ENCODE measurements at places on chromosomes 1 and 21.

DNA sequence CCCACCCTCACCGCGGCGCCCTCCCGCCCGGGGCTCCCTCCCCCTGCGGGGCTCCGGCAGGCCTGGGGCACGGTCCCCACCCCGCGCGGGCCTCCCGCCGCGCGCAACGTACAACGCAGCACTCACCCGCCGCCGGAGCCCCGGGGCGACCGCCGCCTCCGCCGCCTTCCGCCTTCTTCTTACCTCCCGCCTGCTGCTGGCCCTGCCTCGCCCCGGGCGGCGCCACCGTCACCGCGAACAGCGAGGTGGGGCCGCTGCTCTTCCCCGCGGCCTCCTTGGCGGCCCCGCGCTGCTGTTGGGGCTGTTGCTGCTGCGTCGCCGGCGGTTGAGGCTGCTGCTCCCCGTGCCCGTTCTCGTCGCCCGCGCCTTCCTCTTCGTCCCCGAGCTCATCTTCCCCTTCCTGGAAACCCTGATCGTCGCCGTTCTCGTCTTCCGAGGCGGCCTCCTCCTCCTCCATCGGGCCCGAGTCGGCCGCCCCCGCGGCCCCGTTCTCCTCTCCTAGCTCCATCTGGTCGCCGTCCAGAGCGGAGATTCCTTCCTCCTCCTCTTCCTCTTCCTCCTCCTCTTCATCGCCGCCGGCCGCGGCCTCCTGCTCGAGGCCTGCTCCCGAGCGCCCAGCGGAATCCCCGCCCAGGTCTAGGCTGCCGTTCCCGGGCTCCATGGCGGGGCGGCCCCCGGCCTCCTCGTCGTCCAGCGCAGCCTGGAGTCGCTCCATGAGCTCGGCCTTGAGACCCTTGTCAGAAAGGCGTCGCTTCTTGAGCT, 671 bp downstream of the HNRNPU start:
- DNase-seq = no peak

GRCh38 chr21:22346576-22346975, 1348.4 kb downstream of the NCAM2 start:
- no peak for DNase-seq

GRCh38 chr1:157151073-157151472, 12.9 kb upstream of the ETV3 start:
- DNase-seq = no peak

DNA sequence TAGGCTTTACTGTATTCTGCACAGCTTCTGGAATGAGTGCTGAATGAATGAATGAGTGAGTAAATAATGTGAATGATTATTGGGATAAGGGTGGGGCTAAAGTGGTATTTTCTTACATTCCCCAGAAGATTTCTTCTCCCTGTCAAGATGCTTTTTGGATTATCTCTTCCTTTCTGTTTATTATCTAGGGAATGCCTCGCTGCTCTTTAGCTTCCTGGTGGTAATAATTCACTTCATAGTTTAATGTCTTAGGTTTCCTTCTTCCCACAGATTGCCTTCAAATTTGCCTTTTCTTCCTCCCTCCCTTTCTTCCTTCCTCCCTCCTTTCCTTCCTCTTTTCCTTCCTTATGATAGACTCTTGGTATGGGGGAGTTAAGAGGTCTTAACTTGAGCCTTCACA, 24.0 kb downstream of the DDR2 start:
- DNase-seq = no peak

DNA sequence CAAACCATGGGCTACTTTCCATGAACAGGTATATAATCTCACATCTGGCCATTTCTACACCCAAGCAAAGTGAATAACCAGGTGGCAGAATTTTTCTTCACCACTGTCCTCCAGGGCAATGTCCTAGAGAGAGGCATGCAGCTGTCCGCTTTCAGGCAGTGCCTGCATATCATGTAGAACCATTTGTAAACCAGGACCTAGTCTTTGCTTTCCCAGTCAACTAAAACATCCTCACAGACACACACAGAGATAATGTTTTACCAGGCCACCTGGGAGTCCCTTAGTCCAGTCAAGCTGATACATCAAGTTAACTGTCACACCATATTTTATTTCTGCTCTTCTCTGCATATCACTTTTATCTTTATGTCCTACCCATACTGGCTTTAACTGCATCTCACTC, 26.2 kb downstream of the TNFSF18 start:
- no peak for DNase-seq

GRCh38 chr1:97297611-97298010, 576.0 kb downstream of the PTBP2 start:
- no peak for DNase-seq

DNA sequence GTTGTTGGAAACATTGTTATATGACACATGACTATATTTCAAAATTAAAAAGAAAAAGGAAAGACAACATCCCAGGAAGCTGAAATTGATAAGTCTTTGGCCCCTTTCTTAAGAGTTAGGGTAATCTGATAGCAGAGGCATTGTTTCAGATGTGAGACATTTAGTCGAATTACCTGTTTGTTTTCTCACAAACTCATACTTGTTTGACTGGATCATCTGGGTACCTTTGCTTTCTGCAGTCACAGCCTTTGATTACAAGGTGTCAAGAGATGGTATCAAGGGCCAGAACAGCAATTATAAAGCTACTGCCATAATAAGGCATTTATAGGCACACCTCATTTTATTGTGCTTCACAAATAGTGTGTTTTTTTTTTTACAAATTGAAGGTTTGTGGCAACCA, 136.3 kb downstream of the DUSP10 start:
- no peak for DNase-seq

- DNase-seq = no peak
Observed at GRCh38 chr21:41439248-41439647, 13.2 kb downstream of the MX1 start.

- no peak for DNase-seq
Observed at GRCh38 chr1:230708631-230709580, 5.0 kb downstream of the AGT start.

- DNase-seq = no peak
Observed at GRCh38 chr1:52028328-52028727, 5.3 kb downstream of the KTI12 start.

GRCh38 chr1:31639543-31639942, 5.1 kb downstream of the PEF1 start:
- no peak for DNase-seq

GRCh38 chr1:59261537-59261936, 35.4 kb upstream of the FGGY start:
- no peak for DNase-seq

GRCh38 chr21:38820471-38821239, 14.9 kb downstream of the ETS2 start:
- DNase-seq = no peak

DNA sequence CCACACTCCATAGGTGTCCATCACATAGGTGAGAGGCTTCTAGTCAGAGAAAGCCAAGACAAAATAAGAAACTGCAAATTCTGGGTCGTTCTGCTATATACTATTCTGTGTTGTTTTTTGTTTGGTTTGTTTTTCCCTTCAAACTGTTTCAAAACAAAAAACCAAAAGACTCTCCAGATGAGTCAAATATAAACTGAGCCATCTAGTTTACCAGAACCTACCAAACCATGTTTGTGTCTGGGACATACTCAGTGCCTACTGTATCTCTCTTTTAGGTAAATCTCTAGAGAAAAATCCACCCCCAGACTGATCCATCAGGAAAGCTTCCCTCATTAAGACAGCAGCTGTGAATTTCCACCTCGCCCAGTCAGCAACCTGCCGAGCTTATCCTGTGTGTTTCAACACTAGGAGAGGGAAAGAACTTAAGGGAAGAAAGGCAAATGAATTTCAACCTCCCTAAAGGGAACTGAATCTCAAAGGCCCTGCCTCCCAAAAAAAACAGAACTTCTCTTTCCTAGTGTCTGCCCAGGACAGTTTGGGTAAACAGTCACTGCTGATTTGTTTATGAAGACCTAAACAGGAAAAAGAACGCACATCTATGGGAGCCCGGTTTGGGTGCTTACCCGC, 17.2 kb downstream of the PPT1 start:
- no peak for DNase-seq

DNA sequence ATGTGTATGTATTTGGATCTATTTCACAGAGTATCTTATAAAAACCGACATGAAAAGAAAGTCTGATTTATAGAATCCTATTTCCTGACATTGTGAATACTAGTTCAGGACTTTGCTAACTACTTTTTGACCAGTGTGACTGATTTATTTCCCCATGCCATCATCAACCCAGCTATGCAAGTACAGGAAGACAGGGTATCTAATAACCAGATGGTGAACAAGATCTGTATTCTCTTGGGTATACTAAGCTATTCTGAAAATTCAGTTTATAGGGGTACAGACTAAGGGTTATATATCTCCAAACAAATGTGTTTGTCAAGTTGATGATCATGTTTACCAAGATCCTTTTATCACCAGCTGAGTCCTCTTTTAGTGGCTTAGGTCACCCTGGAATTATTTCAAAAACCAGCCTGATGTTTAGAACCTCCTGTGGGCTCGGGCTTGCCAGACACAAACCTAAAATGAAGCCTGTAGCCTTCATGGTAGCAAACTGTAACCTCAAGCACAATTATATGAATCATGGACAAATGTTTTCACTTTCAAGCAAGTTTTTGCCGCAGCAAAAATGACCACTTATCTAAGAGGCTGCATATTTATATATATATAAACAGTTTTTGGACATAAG, 185.1 kb downstream of the FGGY start:
- DNase-seq = no peak

DNA sequence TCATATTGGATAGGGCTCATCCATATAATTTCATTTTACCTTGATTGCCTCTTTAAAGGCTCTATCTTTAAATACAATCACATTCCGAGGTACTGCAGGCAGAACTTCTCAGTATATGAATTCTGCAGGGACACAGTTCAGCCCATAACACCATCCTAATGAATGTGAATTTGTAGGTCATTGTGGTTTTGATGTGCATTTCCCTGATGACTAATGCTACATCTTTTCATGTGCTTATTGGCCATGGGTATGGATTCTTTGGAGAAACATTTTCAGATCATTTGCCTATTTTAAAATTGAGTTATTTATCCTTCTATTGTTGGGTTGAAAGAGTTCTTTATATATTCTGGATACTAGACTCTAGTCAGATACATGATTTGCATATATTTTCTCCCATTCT, 9.6 kb upstream of the RPS6KC1 start:
- no peak for DNase-seq

GRCh38 chr1:53631622-53632310, 107.2 kb downstream of the GLIS1 start:
- DNase-seq = no peak

DNA sequence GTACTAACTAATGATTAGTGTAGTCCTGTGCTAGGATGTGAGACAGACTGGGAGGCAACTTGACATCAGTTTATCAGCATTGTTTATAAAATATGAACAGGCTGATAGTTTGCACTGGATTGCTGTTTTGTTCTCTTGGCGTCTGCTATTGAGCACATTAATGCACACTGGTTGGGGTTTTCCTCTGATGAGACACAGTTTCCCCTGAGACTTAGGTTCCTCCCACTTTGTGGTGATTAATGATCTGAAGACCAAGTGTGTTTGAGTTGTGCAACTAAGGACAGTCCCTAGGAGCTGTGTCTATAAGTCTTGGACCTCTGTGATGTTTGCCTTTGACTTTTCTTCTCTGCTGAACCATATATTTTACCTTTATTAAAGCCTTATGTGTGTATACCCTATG, 1015.4 kb downstream of the AMY1C start:
- DNase-seq = no peak

DNA sequence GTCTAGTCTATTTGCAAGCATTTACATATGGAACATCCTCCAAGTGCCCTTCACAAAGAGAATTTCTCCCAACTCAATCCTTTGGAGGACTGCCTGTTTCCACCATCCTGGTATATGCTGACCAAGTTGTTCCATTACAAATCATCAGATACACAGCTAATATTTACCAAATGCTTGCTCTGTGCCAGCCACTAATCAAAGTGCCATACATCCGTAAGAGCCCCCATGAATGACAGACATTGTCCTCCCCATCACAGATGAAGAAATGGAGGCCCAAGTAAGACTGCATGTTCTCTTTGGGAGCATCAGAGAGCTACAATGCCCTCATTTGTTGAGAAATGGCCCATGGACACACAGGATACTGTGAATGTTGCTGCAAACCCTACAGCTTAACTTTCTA, 130.0 kb upstream of the BACE2 start:
- DNase-seq = no peak

- no peak for DNase-seq
Observed at GRCh38 chr1:107442551-107442950, 301.7 kb downstream of the NTNG1 start.

- DNase-seq = no peak
Observed at GRCh38 chr1:167477986-167478385, 40.3 kb downstream of the CD247 start.

DNA sequence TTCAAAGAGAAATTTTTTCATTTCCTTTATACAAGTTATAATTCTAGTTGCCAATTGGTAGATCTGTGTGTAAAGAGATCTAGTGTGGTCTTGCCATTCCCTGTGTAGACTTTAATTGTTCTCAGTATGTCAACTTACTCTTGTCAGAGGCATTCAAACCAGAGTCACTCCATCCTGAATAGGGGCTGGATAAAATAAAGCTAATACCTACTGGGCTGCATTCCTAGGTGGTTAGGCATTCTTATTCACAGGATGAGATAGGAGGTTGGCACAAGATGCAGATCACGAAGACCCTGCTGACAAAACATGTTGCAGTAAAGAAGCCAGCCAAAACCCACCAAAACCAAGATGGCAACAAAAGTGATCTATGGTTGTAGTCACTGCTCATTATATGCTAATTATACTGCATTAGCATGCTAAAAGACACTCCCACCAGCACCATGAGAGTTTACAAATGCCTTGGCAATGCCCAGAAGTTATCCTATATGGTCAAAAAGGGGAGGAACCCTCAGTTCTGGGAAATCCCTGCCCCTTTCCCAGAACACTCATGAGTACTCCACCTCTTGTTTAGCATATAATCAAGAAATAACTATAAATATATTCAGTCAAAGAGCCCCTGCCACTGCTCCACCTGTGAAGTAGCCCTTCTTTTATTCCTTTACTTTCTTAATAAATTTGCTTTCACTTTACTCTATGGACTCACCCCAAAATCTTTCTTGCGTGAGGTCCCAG, 74.0 kb upstream of the ADAMTS5 start:
- no peak for DNase-seq
